Fibroblast of mammary gland (primary cell): ENCODE measurements at places on chromosomes 5 and 9.

GRCh38 chr9:109341561-109341960 lies 20.7 kb upstream of the EPB41L4B start:
- DNase-seq, result no peak

GRCh38 chr5:19058216-19058615 lies 929.8 kb downstream of the CDH18 start:
- DNase-seq, result no peak

DNA sequence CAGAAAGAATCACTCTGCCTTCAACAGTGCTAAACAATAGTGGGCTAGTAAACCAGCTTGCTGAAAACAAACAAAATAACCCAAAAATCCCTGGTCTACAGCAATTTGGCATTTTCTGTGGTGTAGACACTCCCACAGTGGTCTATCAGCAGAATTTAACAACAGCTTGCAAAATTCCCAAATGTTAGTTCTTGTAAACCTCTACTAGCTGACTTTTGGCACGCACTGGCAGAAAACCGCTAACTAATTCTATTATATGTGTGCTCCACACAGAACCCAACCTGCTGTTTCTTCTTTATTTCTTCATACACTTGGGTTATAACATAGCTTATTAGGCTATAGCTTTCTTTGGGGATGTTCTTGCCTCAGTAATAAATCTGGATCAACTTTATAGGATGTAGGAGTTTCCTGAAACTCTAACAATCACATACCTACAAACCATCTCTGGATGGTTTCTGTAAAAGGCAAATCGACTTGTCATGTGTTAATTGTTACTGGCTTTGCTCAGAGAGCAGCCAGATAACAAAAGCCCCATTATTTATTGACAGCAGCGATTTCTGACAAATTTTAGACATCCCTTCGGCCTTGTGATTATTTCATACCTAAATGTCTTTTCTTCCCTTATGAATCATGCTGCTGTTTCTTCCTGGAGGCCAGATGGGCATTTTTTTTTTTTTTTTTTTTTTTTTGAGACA lies 82.7 kb upstream of the NAA35 start:
- no peak for DNase-seq

GRCh38 chr9:130128251-130128650 lies 44.0 kb upstream of the NCS1 start:
- DNase-seq, result no peak

GRCh38 chr9:132141948-132142594 lies 19.8 kb upstream of the NTNG2 start:
- no peak for DNase-seq

- DNase-seq, result no peak
These were observed 48.2 kb downstream of the CXXC5 start for GRCh38 chr5:139696167-139696893.

- DNase-seq, result peak; percentile 78
These were observed 57.7 kb downstream of the MTMR12 start for GRCh38 chr5:32254881-32255539.

DNA sequence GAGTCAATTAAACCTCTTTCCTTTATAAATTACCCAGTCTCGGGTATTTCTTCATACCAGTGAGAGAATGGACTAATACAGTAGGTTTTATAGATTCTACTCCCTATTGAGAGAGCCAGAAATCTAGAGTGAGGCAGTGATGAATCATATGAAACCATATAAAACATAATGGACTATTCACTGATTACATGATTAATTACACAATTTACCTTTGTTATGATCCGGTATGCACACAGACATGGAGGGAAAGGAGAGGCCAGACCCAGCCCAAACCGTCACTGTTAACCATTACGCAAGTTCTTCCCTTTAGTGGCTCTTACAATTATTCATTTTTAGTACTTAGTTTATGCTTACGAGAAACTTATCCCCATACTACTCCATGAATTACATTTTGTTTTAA lies 205.0 kb downstream of the DNAH5 start:
- no peak for DNase-seq

DNA sequence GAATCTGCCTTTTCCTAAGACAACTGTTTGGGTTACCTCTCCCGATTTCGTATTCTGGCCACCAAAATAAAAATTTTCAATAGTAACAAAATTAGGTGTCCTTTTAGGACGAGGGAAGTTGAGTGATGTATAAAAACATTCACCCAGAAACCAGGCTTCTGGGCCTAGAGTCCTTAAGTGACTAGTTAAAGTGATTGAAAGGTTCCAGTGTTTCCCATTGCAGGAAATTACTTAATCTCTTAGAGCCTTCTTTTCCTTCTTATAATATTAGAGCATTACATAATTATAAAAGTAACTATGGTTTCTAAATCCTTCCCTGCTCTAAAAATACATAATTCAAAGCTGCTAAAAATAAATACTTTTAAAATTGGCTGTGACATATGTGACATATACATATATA lies 7.3 kb downstream of the MCIDAS start:
- DNase-seq, result no peak
